ENCODE measurements at places on chromosomes 11 and 22.

- peak; percentile 66 for DNase-seq
These were observed 89.8 kb downstream of the FBXO7 start for GRCh38 chr22:32564170-32565001.

GRCh38 chr22:39967103-39967829 is 7.1 kb downstream of the TMA7B start:
- DNase-seq, result no peak

- DNase-seq, result peak; percentile 96
These were observed 32.0 kb downstream of the TMEM184B start for GRCh38 chr22:38240734-38241252.

GRCh38 chr11:11512502-11512901 is 109.3 kb downstream of the GALNT18 start:
- DNase-seq, result no peak

GRCh38 chr11:68641880-68642279 is 42.5 kb upstream of the GAL start:
- no peak for DNase-seq

- DNase-seq, result no peak
These were observed 40.5 kb upstream of the ZBTB16 start for GRCh38 chr11:114019046-114019445.

DNA sequence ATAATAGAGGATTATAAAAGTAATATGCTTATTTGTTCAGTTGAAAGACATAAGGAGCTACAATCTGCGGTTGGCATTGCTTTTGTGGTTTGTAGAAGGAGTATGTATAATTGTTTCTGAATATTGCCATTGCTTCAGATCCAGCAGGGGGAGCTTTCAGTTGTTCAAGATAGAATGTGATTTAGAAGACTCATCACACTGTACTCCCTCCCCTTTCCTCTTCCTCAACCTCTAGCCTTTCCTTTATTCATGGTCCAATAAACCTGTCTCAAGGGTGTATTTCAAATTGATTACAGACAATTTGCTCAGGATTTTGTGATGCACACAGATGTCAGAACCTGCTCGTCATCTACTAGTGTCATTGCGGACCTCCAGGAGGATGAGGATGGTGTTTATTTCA is 9.8 kb downstream of the PRMT3 start:
- no peak for DNase-seq

GRCh38 chr11:46367244-46367915 is 14.1 kb upstream of the MDK start:
- no peak for DNase-seq
